Stimulated activated CD4-positive, alpha-beta T cell treated with anti-CD3 and anti-CD28 coated beads, Interleukin-4, amount 100 ng/mL, for 48 hours (primary cell): ENCODE measurements at places on chromosomes 3 and 15.

- peak; percentile 66 for DNase-seq
Observed at GRCh38 chr15:57559875-57560274, 31.8 kb upstream of the MYZAP start.

- DNase-seq = no peak
Observed at GRCh38 chr3:11514191-11514821, 129.4 kb downstream of the VGLL4 start.

- no peak for DNase-seq
Observed at GRCh38 chr15:52559022-52559421, 9.8 kb downstream of the ARPP19 start.

GRCh38 chr3:172244011-172244410 lies 204.2 kb downstream of the GHSR start:
- DNase-seq = no peak

DNA sequence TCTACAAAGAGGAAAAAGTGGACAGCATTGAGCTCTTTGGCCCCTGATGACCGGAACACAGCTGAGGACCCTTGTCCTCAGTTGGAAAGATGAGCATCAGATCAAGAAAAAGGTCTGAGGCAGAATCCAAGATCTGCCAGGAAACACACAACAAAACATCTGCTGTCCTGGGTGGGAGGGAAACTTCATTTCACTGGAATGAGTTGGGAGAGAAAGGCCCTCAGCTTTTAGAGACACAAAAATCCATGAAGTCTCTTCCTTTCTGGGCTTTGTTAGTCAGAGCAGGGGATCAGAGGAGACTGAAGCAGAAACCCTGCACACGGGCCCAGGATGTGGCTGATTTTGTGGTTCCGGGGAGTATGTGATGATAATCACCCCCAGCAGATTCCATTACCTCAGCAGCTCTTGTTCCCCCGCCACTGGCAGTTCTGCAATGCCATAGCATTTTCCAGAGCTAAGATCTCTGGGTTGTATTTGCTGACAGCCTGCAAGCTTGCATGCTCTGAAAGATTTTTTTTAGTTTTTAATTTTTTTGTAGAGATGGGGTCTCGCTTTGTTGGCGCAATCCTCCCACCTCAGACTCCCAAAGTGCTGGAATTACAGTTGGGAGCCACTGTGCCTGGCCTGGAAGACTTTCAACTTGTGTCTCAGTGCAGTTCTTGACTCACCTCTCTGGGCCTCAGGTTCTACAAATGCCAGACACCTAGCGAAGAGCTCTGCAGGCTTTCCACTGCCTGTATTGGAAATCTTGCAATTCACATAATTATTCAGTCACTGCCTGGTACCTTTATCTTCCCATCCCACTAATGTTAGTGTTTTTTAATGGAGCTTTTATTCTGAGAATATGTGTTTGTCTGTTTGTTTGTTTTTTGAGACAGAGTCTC lies 5.8 kb upstream of the TATDN2 start:
- peak; percentile 49 for DNase-seq
